ENCODE measurements at places on chromosomes 11 and 22. TPM values are rescaled to one million over a fixed set of nuclear protein-coding genes. Genes with fewer than 3 reads are reported as not detected.

DNA sequence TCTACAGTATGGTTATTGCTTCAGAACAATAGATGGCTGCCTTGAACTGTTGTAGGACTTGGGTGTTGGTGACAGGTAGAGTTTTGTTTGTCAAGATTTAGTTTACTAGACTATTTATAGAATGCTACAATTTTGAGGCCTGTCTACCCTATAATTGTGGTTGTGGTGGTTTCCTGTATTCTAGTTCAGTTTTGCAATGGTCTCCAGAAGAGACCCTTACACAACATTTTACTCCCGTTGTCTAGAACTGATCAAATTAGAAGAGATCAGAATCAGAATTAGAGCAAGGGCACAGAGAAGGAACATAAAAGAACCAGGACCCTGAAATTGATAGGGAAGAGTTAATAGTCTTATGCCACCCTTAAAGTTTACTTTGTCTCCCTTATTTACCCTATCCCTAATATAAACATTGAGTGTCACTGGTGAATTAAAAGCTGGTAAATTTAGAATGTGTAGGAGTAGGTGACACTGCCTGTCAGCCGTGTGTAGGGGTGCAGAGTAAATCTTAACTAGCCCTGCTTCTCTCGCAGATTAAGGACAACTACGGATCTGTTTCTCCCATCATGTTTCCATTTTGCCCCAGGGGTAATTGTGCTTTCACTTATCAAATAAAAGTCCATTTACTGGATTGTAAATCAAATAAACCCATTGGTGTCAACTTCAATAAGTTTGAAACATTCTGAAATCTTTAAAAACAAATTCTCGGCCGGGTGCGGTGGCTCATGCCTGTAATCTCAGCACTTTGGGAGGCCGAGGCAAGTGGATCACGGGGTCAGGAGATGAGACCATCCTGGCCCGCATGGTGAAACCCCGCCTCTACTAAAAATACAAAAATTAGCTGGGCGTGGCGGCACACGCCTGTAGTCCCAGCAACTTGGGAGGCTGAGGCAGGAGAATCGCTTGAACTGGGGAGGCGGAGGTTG is 10.9 kb upstream of the PHLDB1 start:
- no peak for DNase-seq

DNA sequence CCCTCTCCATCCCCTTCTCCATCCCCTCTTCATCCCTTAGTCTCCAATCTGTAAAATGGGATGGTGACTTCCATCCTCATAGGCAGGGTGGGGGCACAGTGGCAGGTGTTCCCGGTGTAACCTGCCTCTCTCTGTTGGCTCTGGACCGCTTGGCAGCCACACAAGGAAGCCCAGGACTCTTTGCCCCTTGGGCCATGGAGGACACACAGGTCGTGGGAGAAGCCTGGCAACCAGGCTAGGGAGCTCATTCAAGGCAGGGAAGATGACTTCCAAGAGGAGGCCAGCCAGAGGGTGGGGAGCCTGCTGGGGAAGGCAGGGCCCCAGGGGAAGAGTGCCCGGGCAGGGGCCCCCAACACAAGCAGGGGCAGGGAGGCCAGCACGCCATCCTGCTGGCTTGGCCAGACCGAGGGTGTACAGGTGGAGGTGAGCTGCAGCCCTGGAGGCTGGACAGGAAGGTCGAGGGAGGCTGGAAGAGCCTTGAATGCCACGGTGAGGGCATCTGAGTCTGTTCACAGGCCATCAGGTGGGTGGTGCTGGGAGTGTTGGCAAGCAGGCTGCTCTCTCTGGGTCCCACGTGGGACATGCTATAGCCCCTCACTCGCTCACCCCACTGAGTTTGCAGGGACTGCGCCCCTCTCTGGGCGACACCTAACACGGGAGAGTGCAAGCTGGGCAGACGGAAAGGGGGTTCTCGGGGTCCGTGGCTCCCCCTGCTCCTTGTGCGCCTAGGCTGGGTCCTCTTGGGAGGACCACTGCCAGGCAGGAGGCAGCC is 15.5 kb upstream of the CTSD start:
- DNase-seq, result no peak

DNA sequence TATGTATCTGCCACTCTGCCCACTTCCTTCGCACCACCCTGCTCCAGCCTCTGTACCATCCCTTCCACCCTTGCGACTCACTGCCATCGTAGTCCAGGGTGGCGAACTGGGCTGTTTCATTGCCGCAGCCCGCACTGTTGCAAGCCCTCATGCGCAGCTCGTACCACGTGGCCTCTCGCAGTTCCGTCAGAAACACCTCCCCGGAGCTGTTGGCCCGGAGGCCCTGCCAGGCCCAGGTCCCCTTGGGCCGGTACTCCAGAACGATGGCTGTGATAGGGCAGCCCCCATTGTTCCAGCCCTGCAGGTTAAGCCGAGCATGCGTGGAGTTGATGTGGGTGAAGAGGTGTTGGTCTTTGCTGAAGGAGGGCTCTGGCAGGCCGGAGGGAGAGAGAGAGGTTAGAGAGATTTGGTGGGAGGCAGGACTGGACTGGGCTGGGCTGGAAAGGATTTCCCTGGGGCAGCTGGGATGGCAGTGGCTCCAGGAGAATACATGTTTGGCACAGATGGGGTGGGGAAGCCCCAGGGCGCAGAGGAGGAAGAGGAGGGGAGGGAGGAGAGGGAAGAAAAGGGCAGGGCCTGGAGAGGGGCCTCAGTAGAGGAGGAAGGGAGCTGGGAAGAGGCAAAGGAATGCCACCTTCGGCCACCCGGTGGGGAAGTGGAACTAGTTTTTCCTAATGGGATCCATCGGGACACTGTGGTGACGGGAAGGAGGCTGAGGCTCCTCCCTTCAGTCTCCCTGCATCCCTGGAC is 109.6 kb downstream of the CEP164 start:
- DNase-seq, result no peak

DNA sequence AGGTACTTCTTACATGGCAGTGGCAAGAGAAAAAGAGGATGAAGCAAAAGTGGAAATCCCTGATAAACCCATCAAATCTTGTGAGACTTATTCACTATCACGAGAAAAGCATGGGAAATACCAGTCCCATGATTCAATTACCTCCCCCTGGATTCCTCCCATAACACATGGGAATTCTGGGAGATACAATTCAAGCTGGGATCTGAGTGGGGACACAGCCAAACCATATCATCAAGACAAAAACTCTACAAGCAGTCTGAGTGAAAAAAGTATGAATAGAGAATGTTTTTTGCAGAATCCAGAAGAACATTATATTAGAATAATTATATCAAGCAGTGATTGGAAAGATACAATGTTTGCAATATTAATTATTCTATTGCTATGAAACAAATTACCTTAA is 893.7 kb downstream of the FAM181B start:
- DNase-seq, result no peak

DCHS1 gene
- polyA plus RNA-seq, result 49.9 TPM

DNA sequence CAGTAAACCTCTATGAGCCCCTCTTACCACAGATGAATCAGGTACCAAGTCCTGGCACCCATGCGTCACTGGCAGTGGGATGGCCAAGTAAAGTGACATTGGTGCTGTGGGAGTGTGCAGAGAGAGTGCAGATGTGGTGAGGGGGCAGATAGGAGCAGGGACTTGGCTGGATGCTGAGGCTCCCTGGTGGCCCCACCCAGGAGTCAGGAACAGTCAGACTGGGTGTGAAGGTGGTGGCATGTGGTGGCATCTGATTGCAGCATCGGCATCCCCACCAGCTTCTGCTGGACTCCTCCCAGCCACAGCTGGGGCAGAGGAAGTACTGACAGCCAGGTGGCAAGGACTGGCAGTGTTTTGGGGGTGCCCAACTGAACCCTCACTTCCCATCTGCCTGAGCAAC is 11.4 kb downstream of the DGAT2 start:
- DNase-seq, result no peak

MUC5AC gene
- not detected for polyA plus RNA-seq

DNA sequence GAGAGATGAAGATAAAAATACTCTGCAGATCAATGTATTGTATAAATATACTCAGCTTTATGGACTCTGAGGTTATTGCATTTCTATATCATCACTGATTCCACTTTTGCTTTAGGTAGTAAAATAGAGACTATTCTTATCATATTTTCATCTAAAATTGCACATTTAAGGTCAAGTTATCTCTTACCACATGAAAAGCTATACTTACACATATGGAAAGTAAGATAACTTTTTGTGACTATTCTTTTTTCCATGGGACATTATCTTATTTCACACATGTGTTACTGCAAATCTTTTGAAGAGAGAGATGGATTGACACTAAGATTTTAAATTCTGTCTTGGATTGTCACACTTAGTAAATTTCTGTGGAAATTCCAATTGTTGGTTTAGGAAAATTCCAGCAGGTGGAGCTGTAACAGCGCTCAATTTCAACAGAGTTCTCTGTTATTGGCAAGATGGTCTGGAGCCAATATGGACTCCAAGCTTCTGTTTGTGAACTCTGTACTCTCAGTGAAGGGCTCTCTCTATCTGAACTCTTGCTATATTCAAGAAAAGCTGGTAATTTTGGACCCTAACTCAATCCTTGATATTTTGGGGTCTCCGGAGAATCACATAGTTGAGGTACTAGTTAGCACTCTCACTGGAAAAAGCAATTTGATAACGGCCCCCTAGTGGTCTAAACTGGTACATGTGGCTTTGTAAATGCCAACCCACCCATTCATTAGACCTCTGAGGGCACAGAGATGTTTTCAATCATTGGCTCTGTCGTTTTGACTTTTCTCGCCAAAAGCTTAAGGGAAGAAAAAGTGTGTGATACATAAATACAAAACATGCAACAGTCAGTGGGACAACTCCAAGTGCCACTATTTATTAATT is 429.7 kb downstream of the ETS1 start:
- DNase-seq, result peak; percentile 61

ANGPTL5 gene
- 2.3 TPM for polyA plus RNA-seq

DNA sequence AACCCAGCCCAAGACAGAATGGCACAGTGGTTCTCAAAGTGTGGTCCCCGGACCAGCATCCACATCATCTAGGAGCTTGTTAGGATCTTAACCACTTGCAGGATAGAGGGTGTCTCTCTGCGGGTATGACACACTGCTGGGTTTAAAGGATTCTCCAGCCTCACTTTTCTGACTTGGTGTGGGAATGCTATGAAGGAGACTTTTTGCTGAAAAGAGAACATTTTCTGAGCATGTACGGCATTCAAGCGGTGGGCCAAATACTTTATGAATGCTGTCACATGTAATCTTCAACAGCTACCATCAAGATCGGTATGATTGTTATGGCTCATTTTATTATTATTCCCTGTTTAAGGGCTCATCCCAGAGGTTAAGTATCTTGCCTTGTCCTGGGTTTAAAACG is 1.8 kb upstream of the CD82 start:
- DNase-seq, result no peak

DNA sequence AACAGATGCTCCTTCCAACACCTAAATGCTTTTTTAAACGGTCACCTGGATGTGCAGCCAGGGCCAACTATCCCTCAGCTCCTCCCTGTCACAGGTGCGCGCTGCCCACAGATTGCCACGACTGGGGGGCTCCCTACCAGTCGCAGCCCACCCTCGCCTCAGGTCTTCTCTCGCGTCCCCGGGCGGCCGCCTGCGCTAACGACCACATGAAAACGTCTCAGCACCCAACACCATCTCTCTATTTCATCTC is 469 bp downstream of the ZBED5 start:
- DNase-seq, result no peak

SCN2B gene
- 5.0 TPM for polyA plus RNA-seq

- peak; percentile 51 for DNase-seq
These were observed 57.0 kb downstream of the GDPD4 start for GRCh38 chr11:77244277-77245027.

GRCh38 chr11:20042045-20042639 is 118.1 kb downstream of the DBX1 start:
- no peak for DNase-seq

GRCh38 chr22:33139937-33140336 is 81.8 kb upstream of the SYN3 start:
- no peak for DNase-seq

DNA sequence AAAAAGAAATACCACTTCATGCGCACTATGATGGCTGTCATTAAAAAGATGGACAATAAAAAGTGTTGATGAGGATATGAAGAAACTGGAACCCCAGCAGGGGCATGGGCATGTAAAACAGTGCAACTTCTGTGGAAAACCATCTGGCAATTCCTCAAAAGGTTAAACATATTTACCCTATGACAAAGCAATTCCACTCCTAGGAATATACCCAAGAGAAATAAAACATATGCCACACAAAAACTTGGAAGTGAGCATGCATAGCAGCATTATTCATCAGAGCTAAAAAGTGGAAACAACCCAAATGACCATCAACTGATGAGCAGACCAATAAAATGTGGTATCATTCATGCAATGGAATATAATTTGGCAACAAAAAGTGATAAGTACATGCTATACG is 50.1 kb downstream of the LRRC32 start:
- DNase-seq, result no peak

- no peak for DNase-seq
These were observed 64.8 kb upstream of the NUP160 start for GRCh38 chr11:47912843-47913437.

GRCh38 chr22:19579880-19580279 is 55.7 kb upstream of the CLDN5 start:
- DNase-seq, result peak; percentile 13

SLC5A1 gene
- polyA plus RNA-seq, result 0.71 TPM

CYTH4 gene
- polyA plus RNA-seq, result 5.9 TPM

GRCh38 chr22:19940536-19941364 is 822 bp upstream of the COMT start:
- DNase-seq, result no peak

- DNase-seq, result peak; percentile 5
These were observed 1804.0 kb upstream of the RAG2 start for GRCh38 chr11:38402063-38402462.

GRCh38 chr11:129248618-129249017 is 56.5 kb upstream of the ARHGAP32 start:
- DNase-seq, result no peak

OR51B5 gene
- not detected for polyA plus RNA-seq

DNA sequence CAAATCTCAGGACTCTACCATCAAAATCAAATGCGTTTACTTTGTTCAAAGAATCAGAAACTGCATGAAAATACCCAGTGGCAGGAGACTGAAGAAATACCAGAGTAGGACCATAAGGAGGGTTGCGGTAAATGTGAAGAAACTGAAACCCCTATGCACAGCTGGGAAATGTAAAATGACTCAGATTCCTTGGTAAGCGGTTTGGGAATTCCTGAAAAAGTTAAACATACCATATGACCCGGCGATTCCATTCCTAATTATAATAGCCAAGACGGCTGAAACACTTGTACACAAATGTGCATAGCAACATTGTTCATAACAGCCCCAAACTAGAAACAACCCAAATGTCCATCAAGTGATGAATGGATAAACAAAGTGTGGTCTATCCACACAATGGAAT is 114.1 kb upstream of the GRAMD1B start:
- no peak for DNase-seq

All from muscle of arm (tissue), 14 donors.